ENCODE measurements at places on chromosomes 6 and 20.

GRCh38 chr6:4907602-4908001 lies 96.2 kb downstream of the RPP40 start:
- H3K4me3 ChIP-seq: no peak overlapping the region
- H3K27ac ChIP-seq: no peak overlapping the region
- H3K36me3 ChIP-seq: no peaks in the 10 kb centered on the region
- DNase-seq: no peak

DNA sequence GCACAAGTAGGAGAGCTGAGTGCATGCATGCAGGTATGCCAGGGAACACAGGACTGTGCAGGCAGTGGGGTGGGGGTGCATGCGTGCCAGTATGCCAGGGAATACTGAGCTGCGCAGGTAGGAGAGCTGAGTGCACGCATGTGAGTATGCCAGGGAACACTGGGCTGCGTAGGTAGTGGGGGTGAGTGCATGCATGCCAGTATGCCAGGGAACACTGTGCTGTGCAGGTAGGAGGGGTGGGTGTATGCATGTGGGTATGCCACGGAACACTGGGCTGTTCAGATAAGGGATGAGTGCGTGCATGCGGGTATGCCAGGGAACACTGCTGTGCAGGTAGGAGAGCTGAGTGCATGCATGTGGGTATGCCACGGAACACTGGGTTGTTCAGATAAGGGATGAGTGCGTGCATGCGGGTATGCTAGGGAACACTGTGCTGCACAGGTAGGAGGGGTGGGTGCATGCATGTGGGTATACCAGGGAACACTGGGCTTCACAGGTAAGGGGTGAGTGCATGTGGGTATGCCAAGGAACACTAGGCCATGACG lies 77.4 kb downstream of the LRFN2 start:
- no peak overlapping the region for H3K4me3 ChIP-seq
- no peaks in the 10 kb centered on the region for H3K27me3 ChIP-seq
- no peak overlapping the region for H3K27ac ChIP-seq
- DNase-seq: no peak
- H3K4me1 ChIP-seq: no peaks in the 10 kb centered on the region
- H3K36me3 ChIP-seq: no peaks in the 10 kb centered on the region

DNA sequence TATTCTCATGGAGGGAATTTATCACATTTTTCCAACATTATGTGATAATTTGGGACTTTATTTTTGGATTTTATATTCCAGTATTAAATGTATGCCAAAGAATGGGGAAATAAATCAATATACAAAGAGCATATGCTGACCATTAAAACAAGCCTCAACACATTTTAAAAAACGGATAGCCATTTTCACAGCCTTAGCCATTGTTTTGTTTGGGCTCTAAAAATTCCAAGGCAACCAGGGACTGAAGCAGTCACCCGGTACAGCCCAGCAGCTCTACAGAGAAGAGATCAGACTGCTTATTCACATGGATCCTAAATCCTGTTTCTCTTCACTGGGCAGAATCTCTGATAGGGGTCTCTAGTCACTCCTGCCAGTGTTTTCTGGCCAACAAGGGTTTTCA lies 150.2 kb upstream of the OGFRL1 start:
- no peaks in the 10 kb centered on the region for H3K4me1 ChIP-seq
- no peak overlapping the region for H3K27ac ChIP-seq
- H3K27me3 ChIP-seq: no peaks in the 10 kb centered on the region
- no peaks in the 10 kb centered on the region for H3K36me3 ChIP-seq
- H3K4me3 ChIP-seq: no peak overlapping the region

DNA sequence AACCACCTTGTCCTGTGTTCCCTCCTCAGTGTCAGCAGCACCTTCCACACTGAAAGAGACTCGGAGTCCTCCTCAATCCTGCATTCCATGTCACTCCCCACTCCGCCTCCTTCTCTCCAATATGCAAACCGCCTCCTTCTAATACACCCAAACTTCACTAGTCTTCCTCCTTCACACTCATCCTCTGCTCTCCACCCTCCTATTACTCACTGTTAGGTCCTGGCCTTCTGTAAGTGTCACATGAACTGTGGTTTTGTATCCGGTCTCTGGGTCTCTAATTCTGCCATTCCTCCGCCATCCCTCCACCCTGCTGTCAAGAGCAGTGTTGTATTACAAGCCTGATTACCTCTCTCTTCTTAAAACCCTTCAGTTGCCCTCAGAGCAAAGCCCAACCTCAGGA lies 200.5 kb upstream of the CDYL start:
- no peak overlapping the region for H3K27ac ChIP-seq
- H3K36me3 ChIP-seq: no peaks in the 10 kb centered on the region
- no peak overlapping the region for H3K4me3 ChIP-seq
- no peak for DNase-seq
- no peaks in the 10 kb centered on the region for H3K27me3 ChIP-seq
- H3K4me1 ChIP-seq: peaks cover 11% of the 10 kb centered on the region

DNA sequence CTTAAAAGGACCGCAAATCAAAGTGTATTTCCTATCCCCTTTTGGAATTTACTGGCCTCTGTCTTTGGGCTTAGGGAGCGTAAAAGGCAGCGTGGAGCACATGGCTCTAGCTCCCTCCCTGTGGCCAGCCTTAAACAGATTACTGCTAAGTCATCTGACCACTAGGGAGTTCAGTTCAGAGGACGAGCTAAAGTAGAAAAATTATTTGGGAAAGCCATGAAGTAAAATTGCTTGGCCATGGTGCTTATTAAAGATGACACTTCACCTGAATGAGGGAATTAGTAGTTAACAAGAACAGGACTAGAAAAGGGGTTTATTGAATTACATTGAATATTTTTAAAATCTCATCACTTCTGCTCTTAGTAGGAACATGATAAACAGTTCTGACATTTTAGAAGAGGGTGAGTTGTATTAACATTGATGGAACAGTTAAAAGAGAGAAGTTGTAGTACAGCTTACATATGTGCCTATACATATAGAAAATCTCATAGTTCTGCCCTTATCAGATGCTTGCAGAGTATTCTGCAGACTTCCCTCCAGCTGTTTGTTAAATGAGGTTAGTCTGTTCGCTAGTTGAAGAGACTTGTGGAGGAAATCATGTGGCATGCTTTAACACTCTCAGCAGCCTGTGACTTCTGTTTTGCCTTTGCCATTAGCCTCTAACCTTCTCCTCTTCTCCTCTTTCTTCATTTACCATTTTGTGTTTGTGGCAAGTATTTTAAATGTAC lies 31.2 kb upstream of the MAPK13 start:
- no peak overlapping the region for H3K27ac ChIP-seq
- H3K27me3 ChIP-seq: no peaks in the 10 kb centered on the region
- no peaks in the 10 kb centered on the region for H3K4me1 ChIP-seq

GRCh38 chr6:8888468-8888867 lies 453.1 kb upstream of the SLC35B3 start:
- no peak overlapping the region for H3K27ac ChIP-seq
- H3K36me3 ChIP-seq: no peaks in the 10 kb centered on the region
- no peak overlapping the region for H3K4me3 ChIP-seq
- H3K4me1 ChIP-seq: no peaks in the 10 kb centered on the region
- no peak for DNase-seq

DNA sequence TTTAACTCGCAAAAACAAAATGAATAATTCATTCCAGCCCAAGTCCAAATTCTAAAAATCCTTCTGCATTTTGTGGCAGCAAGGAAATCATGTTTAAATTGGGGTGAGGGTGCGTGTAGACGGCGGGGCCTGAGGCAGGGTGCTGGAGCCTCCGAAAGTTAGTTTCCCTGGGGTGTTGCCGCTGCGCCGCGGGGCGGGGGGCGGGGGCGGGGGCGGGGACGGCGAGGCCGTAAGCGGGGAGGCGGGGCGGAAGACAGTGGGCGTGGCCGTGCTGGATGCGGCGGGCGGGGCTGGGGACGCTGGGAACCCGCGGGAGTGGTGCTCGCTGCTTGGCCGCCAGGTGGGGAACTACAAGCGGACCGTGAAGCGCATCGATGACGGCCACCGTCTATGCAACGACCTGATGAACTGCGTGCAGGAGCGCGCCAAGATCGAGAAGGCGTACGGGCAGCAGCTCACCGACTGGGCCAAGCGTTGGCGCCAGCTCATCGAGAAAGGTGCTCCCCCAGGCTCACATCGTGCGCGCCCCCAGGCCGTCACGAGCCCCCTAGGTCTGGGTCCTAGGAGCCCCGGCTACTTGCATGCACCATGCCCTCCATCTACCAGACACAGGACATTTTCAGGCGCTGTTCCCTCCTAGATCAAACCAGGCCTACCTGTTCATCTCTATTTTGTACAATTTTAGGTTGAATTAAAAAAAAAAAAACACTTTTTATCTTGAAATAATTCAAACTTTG lies 29.0 kb downstream of the SPDEF start:
- peaks cover 11% of the 10 kb centered on the region for H3K4me1 ChIP-seq
- peak; percentile 64 for DNase-seq
- no peaks in the 10 kb centered on the region for H3K27me3 ChIP-seq
- H3K4me3 ChIP-seq: peak overlapping the region; percentile 27
- peak overlapping the region; percentile 58 for H3K27ac ChIP-seq

- no peak overlapping the region for H3K27ac ChIP-seq
- peaks cover 32% of the 10 kb centered on the region for H3K4me1 ChIP-seq
- H3K36me3 ChIP-seq: no peaks in the 10 kb centered on the region
- no peaks in the 10 kb centered on the region for H3K27me3 ChIP-seq
- no peak for DNase-seq
Observed at GRCh38 chr20:48124181-48124782, 339.0 kb upstream of the SULF2 start.

DNA sequence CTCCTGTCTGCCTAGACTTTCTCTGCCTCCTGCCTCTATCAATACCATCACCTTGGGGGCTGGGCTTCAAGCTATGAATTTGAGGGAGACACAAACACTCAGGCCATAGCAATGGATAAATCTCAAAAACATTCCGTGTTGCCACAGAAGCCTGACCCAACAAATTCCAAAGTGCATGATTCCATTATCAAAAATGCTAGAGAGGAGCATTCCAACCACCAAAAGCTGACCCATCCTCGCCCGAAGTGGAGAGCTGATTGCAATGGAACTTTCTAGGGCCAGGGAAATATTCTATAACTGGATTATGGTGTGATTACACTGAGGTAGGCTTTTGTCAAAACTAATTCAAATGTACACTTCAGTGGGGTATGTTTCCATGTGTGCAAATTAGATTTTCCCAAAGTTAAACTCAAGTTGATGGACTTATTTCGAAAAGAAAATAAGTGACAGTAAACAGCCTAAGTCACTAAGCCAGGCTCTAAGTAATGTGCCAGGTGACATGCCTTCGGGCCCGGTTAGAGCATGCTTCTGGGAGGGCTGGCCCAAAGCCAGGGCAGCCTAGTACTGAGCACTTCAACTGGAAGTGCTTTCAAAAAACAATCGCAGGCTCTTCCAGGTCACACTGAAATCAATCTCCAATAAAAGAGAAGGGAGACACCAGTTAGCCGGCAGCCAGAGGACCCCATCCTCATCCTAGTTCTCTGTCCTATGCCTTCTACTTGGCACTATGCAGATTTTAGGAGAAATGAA lies 142.3 kb downstream of the TBXT start:
- H3K36me3 ChIP-seq: no peaks in the 10 kb centered on the region
- H3K27me3 ChIP-seq: no peaks in the 10 kb centered on the region
- no peak overlapping the region for H3K27ac ChIP-seq
- DNase-seq: no peak
- no peak overlapping the region for H3K4me3 ChIP-seq

DNA sequence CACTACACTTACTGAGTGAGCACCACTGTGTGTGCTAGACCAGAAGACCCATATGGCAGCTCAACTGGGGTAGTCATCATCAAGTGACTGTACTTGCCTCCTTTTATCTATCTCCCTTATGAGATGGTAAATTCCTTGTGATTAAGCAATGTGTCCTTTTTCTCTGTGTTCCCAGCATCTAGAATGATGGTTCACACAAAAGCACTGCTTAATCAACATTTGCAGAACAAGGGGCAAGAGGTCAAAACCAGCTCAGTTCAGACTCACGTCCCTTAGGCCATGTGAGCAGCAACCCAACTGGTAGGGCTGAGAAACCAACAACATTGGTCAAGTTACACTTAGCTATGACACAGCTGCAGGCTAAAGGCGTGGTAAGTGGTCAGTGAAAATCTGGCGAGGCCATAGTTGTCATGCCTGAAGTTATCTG lies 10.0 kb downstream of the TRAM2 start:
- no peak overlapping the region for H3K4me3 ChIP-seq
- no peak overlapping the region for H3K27ac ChIP-seq
- no peak for DNase-seq
- H3K4me1 ChIP-seq: peaks cover 49% of the 10 kb centered on the region

- peaks cover 15% of the 10 kb centered on the region for H3K36me3 ChIP-seq
- no peaks in the 10 kb centered on the region for H3K27me3 ChIP-seq
- peaks cover 70% of the 10 kb centered on the region for H3K4me1 ChIP-seq
- DNase-seq: no peak
Observed at GRCh38 chr20:37525810-37526209, 1.9 kb downstream of the BLCAP start.

DNA sequence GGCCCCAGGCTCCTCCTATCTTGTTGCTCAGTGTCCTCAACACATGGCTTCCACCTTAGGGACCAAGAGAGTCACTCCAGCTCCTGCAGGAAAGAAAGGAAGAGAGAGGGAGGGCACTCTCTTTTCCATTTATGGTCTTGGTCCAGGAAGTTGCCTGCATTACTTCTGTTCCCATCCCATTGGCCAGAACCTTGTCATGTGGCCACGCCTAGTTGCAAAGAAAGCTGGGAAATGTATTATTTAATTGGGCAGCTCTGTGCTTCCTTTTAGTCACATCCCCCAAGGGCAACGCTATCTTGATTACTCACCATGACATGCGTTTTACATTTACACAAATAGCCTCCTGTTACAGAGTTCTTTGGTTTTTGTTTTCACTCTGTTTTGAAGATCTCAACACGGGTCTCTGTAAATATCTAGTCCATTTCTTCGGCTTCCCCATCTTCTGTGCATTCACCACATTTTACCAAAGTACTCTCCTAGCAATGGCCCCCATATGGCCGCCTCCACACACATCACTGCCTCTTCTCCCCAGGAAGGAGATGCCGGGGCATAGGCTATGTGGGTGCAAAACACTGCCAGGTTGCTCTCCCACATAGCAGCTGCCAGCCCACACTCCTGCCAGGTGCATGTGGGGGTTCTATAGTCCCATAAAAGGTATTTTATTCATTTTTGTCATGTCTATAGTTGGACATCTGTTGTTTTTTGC lies 35.7 kb upstream of the ZMYND8 start:
- H3K36me3 ChIP-seq: no peaks in the 10 kb centered on the region
- H3K27ac ChIP-seq: peak overlapping the region; percentile 87
- DNase-seq: no peak
- peaks cover 12% of the 10 kb centered on the region for H3K4me1 ChIP-seq

GRCh38 chr20:38029453-38029852 lies 3.8 kb downstream of the TTI1 start:
- H3K4me1 ChIP-seq: peaks cover 10% of the 10 kb centered on the region
- no peak overlapping the region for H3K27ac ChIP-seq
- H3K4me3 ChIP-seq: no peak overlapping the region
- no peaks in the 10 kb centered on the region for H3K36me3 ChIP-seq

- no peak overlapping the region for H3K27ac ChIP-seq
- H3K4me1 ChIP-seq: no peaks in the 10 kb centered on the region
- no peak overlapping the region for H3K4me3 ChIP-seq
- no peaks in the 10 kb centered on the region for H3K27me3 ChIP-seq
- DNase-seq: no peak
Observed at GRCh38 chr20:4465212-4465611, 256.5 kb upstream of the PRND start.
